Right renal cortex interstitium (tissue), 3 donors: ENCODE measurements at places on chromosomes 11 and 22.

GRCh38 chr11:22763166-22763565 is 66.4 kb downstream of the SVIP start:
- DNase-seq = no peak

GRCh38 chr11:3221408-3222002 is 2.9 kb upstream of the MRGPRG start:
- DNase-seq = no peak

DNA sequence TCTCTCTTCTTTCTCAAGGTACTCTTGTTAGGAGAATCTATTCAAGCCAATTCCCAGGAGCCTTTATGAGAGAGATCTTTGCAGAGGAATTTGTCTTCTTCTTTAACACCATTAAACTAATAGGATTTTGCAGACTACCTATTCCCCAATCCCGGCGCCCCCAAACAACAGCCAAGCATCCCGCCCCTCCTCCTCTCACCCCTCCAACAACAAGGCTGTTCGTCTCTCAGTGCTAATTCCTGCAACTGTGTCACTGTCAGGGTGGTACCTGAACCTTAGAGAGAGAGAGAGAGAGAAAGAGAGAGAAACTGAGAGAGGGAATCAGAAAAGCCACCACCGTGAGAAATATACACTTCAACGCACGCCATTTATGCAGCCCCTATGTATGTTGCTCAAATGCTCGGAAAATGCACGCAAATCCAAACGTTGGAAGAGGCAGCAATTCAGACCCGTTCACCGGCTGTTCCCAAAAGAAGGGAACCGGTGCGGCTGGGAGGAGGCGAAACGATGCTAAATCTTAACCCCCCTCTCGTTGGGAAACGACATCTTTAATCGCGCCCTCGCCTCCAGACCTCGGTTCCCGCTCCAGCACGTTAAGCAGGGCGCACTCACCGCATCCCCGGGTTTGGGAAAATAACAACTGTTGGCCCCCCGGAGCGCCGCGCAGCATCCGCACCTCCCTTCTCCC is 961 bp downstream of the KCNA4 start:
- DNase-seq = no peak

- no peak for DNase-seq
These were observed 91.3 kb downstream of the LRRC32 start for GRCh38 chr11:76579056-76579751.

GRCh38 chr11:128552783-128553661 is 34.3 kb downstream of the ETS1 start:
- no peak for DNase-seq
